ENCODE measurements at places on chromosomes 5 and 9.
A peak's percentile ranks its signal among the peaks of the same experiment; 100 is the strongest.

- no peak overlapping the region for H3K4me3 ChIP-seq
- no peaks in the 10 kb centered on the region for H3K27me3 ChIP-seq
- DNase-seq, result no peak
Measured at GRCh38 chr5:87195104-87195591, 72.5 kb upstream of the RASA1 start.

DNA sequence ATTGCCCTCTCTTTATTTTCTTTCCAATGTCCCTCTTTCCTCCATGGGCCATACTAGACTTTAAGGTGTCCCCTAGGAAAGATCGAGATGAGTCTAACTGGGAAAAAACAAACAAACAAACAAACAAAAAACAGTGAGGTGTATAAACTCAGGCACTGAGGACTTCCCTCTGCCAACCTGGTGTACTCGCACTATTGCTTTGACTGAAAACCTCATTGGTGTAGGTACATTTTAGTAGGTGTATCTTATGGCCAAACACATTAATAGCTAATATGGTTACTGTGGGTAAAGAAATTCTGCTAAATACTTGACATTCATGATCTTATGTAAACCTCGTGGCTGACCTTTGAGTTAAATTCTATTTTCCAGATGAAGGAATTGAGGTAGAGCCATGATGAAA lies 74.3 kb downstream of the TNC start:
- no peaks in the 10 kb centered on the region for H3K36me3 ChIP-seq
- no peak overlapping the region for H3K4me3 ChIP-seq
- DNase-seq, result no peak

GRCh38 chr5:154971501-154971900 lies 30.6 kb downstream of the MRPL22 start:
- no peak overlapping the region for H3K27ac ChIP-seq
- DNase-seq, result no peak
- no peaks in the 10 kb centered on the region for H3K27me3 ChIP-seq
- no peak overlapping the region for H3K4me3 ChIP-seq
- H3K4me1 ChIP-seq, result no peaks in the 10 kb centered on the region
- no peaks in the 10 kb centered on the region for H3K36me3 ChIP-seq

GRCh38 chr9:74444369-74444768 lies 52.8 kb upstream of the RORB start:
- H3K36me3 ChIP-seq, result no peaks in the 10 kb centered on the region
- no peak for DNase-seq
- no peak overlapping the region for H3K27ac ChIP-seq
- no peaks in the 10 kb centered on the region for H3K4me1 ChIP-seq

GRCh38 chr9:121067640-121068039 lies 7.1 kb upstream of the CNTRL start:
- H3K27me3 ChIP-seq, result no peaks in the 10 kb centered on the region

DNA sequence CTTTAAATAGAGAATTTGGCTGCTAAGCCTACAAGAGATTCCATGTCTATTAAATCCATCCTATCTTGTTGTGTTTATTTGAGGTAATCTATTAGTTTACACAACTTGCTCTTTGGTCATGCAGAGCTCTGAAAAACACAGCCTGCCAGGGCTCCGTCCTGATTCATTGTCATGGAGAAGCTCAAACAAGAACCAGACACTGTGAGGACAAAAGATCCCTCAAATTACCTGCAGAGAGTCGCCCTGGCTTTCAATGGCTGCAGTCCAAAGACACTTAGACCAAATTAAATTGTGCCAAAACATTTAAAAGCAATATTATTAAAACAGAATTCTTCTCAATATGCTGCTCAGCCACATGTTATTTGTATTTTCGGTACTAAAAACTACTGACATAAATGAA lies 60.1 kb downstream of the CDH18 start:
- H3K4me1 ChIP-seq, result no peaks in the 10 kb centered on the region
- no peak for DNase-seq
- no peaks in the 10 kb centered on the region for H3K36me3 ChIP-seq
- no peaks in the 10 kb centered on the region for H3K27me3 ChIP-seq

DNA sequence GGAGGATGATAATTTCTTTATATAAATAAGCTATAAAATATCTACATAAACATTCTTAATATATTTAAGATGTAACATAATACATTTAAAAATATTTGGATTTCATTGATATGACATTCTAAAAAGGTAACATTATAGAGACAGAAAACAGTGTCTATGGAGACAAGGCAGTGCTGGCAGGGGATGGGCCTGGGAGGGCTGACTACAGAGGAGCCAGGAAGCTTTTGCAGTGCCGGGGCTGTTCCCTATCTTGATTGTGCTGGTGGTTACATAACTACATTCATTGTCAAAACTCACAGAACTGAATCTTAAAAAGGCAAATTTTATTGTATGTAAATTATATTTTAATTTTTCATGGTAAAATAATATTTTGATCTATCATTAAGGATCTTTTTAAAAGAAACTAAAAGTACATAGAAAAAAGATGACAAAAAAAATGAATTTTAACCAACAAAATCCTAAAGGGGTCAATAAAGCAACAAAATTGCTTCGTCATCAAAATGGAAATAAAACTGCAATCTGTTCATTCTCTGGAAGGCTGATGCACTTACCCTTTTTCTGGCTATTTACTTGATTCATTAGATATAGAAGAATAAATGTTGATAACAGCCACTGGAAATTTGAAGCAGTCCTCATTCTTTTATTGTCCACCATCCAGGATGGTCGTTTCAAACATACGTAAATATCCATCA lies 26.3 kb downstream of the LIFR start:
- H3K27ac ChIP-seq, result no peak overlapping the region
- H3K4me3 ChIP-seq, result no peak overlapping the region
- H3K36me3 ChIP-seq, result no peaks in the 10 kb centered on the region
- H3K4me1 ChIP-seq, result no peaks in the 10 kb centered on the region

- no peaks in the 10 kb centered on the region for H3K36me3 ChIP-seq
- H3K4me3 ChIP-seq, result no peak overlapping the region
- H3K4me1 ChIP-seq, result no peaks in the 10 kb centered on the region
- DNase-seq, result no peak
- no peak overlapping the region for H3K27ac ChIP-seq
Measured at GRCh38 chr5:33102551-33102950, 338.2 kb upstream of the TARS1 start.

GRCh38 chr5:38681966-38682365 lies 125.5 kb upstream of the LIFR start:
- H3K27ac ChIP-seq, result no peak overlapping the region
- H3K4me3 ChIP-seq, result no peak overlapping the region
- H3K4me1 ChIP-seq, result no peaks in the 10 kb centered on the region
- no peak for DNase-seq
- no peaks in the 10 kb centered on the region for H3K36me3 ChIP-seq
- peaks cover 38% of the 10 kb centered on the region for H3K27me3 ChIP-seq

DNA sequence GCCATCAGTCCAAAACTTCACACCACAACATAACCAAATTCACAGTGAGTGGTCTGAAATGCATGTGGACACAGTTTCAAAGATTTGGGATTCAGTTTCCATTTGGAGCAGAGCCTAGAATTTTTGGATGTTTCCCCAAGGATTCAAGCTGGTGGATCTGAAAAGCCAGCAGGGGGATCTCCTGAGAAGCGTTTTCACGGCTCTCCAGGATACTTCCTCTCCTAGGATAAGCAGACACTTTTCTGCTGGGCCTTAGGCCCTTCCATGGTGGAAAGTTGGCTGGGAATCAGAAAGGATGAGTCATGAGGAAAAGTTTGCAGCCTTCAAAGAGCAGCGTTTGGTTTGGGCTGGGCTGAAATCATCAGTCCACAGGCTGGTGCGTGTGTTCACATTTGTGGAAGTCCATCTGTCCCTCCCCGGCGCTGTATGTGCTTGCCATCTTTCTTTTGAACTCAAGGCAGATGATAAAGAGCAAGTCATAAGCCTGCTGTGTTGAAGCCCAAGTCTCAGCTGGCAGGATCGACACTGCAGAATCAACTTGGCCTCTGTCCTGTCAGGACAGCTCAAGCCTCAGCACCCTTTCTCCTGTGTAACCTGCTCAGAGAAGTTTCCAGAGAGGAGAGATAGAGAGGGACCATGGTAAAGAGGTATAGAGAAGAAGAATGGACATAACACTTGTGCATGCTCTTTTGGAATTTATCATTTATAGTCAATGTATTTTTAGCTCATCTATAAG lies 152.6 kb upstream of the MSX2 start:
- H3K27me3 ChIP-seq, result no peaks in the 10 kb centered on the region
- H3K4me3 ChIP-seq, result no peak overlapping the region
- no peak overlapping the region for H3K27ac ChIP-seq
- no peaks in the 10 kb centered on the region for H3K36me3 ChIP-seq
- no peaks in the 10 kb centered on the region for H3K4me1 ChIP-seq

DNA sequence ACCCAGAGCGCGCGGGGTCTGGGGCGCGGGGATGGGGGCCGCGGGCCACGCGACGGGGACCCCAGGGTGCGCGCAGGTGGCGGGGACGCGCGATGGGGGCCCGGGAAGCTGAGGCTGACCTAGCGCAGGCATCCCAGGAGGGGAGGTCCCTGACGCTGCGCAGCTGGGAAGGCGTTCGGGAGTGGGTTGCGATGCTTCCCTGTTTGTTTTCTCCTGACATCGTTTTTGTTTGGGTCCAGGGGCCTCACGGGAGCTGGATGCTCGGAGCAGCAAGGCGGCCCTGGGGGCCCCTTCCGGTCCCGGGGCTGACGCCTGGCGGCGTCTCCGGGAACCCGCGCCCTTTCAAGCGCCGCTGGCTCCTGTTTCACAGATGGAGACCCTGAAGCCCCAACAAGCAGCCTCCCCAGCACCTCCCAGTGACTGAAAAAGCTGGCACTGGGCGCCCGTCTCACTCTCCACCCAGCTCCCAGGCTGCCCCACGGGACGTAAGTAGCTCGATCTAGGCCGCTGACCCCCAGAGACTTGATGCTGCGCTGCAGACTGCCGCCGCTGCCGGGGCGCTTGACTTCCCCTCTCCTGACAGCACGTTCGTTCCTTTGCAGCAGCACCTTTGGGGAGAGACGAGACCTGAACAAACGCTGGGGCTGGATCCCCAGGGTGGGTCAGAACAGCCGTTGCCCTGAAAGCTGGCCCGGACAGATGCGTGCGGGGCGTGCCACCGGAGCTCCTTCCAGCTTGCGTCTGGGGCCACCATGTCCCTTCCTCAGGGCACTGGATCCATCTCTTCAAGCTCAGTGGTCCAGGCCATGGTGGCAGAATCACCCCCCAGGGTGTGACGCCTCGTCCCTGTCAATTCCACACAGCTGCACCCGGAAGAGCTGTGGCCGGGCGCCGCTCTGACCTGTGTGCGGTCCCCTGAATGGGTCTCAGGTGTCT lies 593 bp downstream of the BRD3OS start:
- no peaks in the 10 kb centered on the region for H3K36me3 ChIP-seq
- peak overlapping the region; percentile 96 for H3K4me3 ChIP-seq
- no peaks in the 10 kb centered on the region for H3K4me1 ChIP-seq
- H3K27ac ChIP-seq, result peak overlapping the region; percentile 84

GRCh38 chr5:91283899-91284298 lies 99.2 kb downstream of the ARRDC3 start:
- H3K36me3 ChIP-seq, result no peaks in the 10 kb centered on the region
- H3K27ac ChIP-seq, result peak overlapping the region; percentile 37
- DNase-seq, result no peak
- no peaks in the 10 kb centered on the region for H3K27me3 ChIP-seq

- no peaks in the 10 kb centered on the region for H3K36me3 ChIP-seq
- H3K27me3 ChIP-seq, result no peaks in the 10 kb centered on the region
- no peak overlapping the region for H3K4me3 ChIP-seq
- H3K4me1 ChIP-seq, result no peaks in the 10 kb centered on the region
Measured at GRCh38 chr5:40446910-40447309, 232.8 kb upstream of the PTGER4 start.

DNA sequence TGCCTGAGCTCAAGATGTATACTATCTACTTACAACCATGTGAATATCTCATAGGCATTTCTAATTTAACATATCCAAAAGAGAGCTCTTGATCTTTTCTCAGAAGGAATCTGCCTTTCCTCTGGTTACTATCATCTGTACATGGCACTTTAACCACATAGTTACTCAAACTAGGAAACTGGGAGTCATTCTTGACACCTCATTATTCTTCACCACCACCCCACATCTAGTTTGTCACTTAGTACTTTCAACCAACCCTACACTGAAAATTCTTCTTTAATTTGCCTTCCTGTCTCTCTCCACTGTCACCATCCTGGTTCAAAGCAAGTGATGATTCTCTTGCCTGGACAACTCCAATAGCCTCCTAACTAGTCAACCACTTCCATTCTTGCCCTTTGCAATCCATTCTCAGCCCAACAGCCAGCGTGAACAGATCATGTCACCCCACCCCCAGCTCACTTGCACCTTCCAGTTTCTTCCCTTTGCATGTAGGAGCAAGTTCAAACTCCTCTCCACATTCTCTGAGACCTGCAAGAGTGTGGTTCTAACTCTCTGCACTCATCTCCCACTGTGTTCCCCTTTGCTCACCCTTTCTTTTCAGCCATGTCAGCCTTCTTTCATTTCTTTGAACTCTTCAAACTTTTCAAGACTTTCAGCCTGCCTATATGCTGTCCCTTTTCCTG lies 17.3 kb upstream of the SMAD5 start:
- no peak overlapping the region for H3K4me3 ChIP-seq
- no peaks in the 10 kb centered on the region for H3K36me3 ChIP-seq
- H3K27ac ChIP-seq, result no peak overlapping the region
- no peaks in the 10 kb centered on the region for H3K27me3 ChIP-seq

- H3K4me1 ChIP-seq, result no peaks in the 10 kb centered on the region
- H3K27me3 ChIP-seq, result no peaks in the 10 kb centered on the region
- no peak overlapping the region for H3K4me3 ChIP-seq
- DNase-seq, result no peak
Measured at GRCh38 chr9:18837402-18837801, 195.6 kb downstream of the SAXO1 start.

DNA sequence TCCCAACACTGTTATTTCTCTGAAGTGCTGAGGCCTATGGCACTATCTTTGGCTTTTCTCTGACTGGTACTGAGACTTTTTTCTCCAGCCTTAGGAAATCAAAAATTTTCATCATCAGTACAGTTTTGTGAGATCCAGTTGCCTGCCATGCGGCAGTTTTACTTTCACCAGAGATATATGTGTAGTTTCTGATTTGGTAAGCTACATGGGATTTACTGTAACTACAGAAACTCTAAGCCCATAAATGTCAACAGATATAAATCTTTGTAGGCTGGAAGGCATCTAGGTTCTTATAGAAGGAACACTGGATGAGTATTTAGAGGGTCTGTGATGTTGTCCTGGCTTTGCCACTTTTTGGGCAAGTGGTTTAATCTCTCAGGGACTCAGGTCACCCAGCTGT lies 69.0 kb downstream of the DOCK2 start:
- H3K36me3 ChIP-seq, result no peaks in the 10 kb centered on the region
- no peaks in the 10 kb centered on the region for H3K27me3 ChIP-seq
- no peaks in the 10 kb centered on the region for H3K4me1 ChIP-seq
- H3K4me3 ChIP-seq, result no peak overlapping the region
- H3K27ac ChIP-seq, result no peak overlapping the region

DNA sequence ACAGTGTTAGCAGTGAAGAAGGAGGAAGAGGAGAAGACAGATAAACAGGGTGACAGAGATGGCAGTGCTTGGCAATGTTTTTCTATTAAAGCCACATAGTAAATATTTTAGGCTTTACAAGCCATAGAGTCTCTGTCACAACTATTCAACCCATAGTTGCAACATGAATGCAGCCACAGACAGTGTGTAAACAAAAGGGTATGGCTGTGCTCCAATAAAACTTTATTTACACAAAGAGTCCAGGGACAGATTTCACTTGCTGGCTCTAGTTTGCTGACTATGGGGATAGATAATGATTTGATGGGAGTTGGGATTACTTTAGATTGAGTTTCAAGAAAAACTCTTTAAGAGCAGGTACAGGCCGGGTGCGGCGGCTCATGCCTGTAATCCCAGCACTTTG lies 224.8 kb upstream of the SEMA6A start:
- no peaks in the 10 kb centered on the region for H3K27me3 ChIP-seq
- H3K36me3 ChIP-seq, result no peaks in the 10 kb centered on the region
- no peaks in the 10 kb centered on the region for H3K4me1 ChIP-seq
- no peak overlapping the region for H3K4me3 ChIP-seq
- no peak overlapping the region for H3K27ac ChIP-seq

- DNase-seq, result no peak
- no peak overlapping the region for H3K27ac ChIP-seq
- no peak overlapping the region for H3K4me3 ChIP-seq
- no peaks in the 10 kb centered on the region for H3K36me3 ChIP-seq
Measured at GRCh38 chr5:28275931-28276330, 1237.5 kb upstream of the CDH9 start.

All from transverse colon (tissue), 4 donors.